ENCODE measurements at places on chromosomes 2 and 18. TPM values are rescaled to one million over a fixed set of nuclear protein-coding genes. Genes with fewer than 3 reads are reported as not detected.

The LIMS2 gene
- total RNA-seq = 28.9 TPM

DNA sequence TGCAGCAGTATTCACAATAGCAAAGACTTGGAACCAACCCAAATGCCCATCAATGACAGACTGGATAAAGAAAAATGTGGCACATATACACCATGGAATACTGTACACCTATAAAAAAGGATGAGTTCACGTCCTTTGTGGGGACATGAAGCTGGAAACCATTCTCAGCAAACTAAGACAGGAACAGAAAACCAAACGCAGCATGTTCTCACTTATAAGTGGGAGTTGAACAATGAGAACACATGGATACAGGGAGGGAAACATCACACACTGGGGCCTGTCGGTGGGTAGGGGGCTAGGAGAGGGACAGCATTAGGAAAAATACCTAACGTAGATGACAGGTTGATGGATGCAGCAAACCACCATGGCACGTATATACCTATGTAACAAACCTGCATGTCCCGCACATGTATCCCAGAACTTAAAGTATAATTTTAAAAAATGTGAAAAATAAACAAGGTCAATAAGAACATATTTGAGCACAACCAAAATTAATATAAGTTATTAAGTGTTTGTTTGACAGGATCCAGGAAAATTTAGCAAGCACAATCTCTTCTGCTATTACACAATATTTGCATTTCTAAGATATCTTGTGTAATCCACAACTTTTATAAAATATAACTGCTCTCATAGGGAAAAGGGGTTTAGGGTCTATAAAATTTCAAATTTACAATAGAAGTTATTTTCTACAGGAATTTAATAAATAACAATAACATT lies 22.9 kb downstream of the CCBE1 start:
- no peak for DNase-seq

DNA sequence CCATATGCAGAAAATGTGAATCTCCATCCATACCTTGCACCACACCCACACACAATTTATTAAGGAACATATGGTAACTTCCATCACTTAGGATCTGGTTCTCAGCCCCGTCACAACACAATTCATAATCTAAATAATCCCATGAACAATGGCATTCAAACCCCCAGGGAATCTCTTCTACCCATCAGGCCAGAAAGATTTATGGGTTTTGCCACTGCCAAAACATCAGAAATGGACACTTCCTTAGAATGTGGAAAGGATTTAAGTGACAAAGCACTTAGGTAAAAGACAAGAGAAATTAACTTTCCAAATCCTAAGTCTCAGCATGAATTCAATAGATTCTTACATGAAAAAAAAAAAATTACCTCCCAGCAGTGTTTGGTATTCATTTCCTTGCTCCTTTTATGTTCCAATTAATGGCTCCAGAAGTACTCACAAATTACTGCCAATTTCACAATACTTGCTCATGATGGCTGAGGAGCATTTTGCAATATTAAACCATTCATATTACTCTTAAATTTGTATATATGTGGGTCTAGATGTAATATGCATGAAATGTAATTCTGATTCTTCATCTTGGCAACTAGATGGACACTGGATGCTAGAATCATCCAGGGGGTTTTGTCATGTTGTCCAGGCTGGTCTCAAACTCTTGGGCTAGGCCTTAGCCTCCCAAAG lies 56.5 kb upstream of the TMEM247 start:
- DNase-seq = no peak

DNA sequence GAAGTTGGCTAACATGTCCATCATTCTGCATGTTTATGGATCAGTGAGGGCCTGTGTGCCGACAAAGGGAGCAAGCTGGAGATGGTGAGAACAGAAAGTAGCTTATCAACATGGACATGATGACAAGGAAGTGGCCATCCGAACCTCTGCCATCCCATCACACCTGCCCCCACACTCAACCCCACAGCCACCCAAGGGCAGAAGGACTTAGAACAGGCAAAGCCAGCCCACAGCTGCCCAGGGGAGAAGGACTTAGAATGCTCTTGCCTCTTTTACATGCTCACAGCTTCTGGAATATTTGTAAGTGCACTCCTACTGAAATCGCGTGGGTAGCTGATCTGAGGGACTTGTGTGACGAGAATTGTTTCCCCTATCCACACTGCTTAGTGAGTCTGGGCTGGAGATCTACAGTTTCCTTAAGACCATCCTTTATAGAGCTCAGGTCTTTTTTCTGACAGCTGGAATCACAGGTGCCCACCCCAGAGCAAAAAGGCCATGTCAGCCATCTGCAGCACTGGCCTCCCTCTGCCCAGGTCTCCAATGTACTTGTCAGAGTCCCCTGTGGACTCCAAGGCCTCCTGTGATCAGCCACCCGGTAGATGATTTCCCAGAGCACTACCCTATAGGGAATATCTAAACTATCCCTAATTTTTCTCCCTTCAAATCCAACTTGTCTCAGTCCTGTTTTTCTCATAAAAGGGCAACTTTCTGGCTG lies 154.1 kb downstream of the SMAD7 start:
- DNase-seq = no peak

GRCh38 chr2:218961651-218962570 lies 2.4 kb downstream of the CDK5R2 start:
- DNase-seq = no peak

The C1GALT1C1L gene
- total RNA-seq = 1.3 TPM

DNA sequence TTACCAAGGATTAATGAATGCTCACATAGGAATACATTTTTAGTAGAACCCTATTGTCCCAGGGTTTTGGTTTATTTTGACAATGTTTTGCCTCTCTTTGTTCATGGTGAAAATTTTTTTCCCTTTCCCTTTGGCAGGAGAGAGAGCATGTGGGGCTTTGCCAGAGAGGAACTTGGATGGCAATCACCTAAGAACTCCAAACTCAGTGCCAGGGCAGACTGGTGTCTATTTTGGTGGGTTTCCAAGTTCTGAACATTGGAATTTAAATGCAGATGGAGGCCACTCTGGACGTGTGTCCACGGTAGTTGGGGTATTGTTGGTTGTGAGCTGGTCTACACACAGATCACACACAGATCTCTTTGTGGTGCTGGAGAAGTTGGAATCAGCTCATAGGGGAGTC lies 2091.1 kb upstream of the PIK3C3 start:
- DNase-seq = no peak

- DNase-seq = peak; percentile 86
Observed at GRCh38 chr2:219727771-219728429, 100.5 kb downstream of the SLC4A3 start.

DNA sequence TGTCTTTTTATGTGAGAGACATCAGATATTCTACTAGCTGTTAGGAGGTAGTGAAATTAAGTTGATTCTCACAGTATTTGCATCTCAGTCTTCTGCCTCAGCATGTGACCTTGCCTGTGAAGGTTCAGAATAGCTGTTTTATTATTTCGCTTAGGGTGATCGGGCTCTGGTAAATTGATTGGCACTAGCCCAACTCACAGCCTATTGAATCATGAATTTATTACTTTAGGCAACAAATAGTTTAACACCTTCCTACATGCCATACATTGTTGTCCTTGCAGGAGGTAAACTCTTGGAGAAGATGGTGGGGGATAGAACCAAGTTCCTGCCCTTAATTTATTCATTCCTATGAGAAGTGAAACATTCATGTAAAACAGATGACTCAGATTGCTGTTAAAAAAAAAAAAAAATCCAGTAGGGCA lies 101.9 kb downstream of the GPD2 start:
- DNase-seq = peak; percentile 5

The CD28 gene
- total RNA-seq = not detected

- DNase-seq = no peak
Observed at GRCh38 chr2:83305758-83306378, 1153.2 kb downstream of the SUCLG1 start.

GRCh38 chr2:8535469-8535795 lies 146.4 kb upstream of the ID2 start:
- no peak for DNase-seq

The ARHGEF4 gene
- 0.86 TPM for total RNA-seq

- DNase-seq = no peak
Observed at GRCh38 chr18:58026857-58027256, 17.2 kb upstream of the NEDD4L start.

The GCKR gene
- total RNA-seq = 0.32 TPM

- DNase-seq = no peak
Observed at GRCh38 chr2:166269322-166269721, 106.4 kb downstream of the SCN9A start.

The CNTNAP5 gene
- not detected for total RNA-seq

- DNase-seq = no peak
Observed at GRCh38 chr2:8433390-8433789, 248.5 kb upstream of the ID2 start.

The IFT172 gene
- 18.0 TPM for total RNA-seq

- no peak for DNase-seq
Observed at GRCh38 chr2:160388464-160389263, 104.9 kb downstream of the RBMS1 start.

GRCh38 chr2:32990556-32990955 lies 43.8 kb downstream of the LTBP1 start:
- DNase-seq = no peak

DNA sequence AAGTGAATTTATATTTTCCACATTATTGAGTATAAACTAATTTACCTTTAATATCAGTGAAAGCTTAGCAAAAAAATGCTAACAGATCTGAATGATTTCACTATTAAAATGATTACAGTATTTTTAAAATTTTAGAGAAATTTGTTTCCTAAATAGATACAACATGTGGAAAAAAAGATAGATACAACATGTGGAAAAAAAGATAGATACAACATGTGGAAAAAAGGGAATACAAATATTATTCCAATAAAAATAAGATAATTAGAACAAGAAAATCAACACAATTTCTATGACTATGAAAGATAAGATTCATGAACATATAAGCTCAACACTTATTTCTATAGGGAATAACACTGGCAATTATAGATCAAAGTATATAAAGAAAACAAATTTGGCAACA lies 865.9 kb upstream of the VRK2 start:
- no peak for DNase-seq

GRCh38 chr2:236366397-236366796 lies 102.2 kb upstream of the ASB18 start:
- DNase-seq = no peak

The TBR1 gene
- under 0.01 TPM for total RNA-seq

- peak; percentile 5 for DNase-seq
Observed at GRCh38 chr2:40138314-40138713, 313.6 kb downstream of the SLC8A1 start.

GRCh38 chr18:32754508-32755263 lies 18.1 kb downstream of the KLHL14 start:
- no peak for DNase-seq

DNA sequence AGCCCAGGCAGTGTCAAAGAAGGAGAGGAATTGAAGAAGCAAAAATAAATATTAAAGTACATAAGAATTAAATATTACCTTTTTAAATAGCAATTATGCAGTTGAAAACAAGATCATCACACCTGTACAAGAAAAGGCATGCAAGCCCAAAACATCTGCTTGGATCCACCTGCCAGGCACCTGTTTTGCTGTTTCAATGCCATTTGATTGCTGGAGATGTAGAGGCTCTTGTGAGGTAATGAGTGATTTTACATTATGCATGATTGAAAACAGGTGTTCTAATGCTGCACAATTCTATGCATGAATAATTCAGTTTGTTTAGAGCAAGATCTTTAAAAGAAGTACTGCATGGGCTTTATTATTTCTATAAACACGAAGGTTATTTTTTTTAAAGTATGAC lies 700.6 kb upstream of the ZEB2 start:
- DNase-seq = no peak

DNA sequence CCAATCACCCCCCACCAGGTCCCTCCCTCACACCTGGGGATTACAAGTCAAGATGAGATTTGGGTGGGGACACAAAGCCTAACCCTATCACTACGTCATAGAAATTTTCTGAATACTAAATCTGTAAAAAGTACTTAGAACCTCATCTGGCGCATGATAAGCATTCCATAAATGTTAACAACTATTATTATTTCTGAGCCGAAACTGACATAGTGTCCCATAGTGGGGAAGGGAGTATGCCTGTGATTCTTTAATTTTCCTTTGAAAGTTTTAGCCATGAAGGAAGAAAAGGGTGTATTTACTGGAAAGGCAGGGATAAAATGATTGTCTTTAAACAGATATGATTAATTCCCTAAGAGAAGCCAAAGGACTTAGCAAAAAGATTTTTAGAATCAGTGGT lies 71.4 kb downstream of the FHOD3 start:
- no peak for DNase-seq

- DNase-seq = no peak
Observed at GRCh38 chr2:156505696-156506095, 69.5 kb downstream of the GPD2 start.

The ANO7 gene
- 0.64 TPM for total RNA-seq

The FHOD3 gene
- total RNA-seq = 5.2 TPM

The CABYR gene
- total RNA-seq = 6.4 TPM

DNA sequence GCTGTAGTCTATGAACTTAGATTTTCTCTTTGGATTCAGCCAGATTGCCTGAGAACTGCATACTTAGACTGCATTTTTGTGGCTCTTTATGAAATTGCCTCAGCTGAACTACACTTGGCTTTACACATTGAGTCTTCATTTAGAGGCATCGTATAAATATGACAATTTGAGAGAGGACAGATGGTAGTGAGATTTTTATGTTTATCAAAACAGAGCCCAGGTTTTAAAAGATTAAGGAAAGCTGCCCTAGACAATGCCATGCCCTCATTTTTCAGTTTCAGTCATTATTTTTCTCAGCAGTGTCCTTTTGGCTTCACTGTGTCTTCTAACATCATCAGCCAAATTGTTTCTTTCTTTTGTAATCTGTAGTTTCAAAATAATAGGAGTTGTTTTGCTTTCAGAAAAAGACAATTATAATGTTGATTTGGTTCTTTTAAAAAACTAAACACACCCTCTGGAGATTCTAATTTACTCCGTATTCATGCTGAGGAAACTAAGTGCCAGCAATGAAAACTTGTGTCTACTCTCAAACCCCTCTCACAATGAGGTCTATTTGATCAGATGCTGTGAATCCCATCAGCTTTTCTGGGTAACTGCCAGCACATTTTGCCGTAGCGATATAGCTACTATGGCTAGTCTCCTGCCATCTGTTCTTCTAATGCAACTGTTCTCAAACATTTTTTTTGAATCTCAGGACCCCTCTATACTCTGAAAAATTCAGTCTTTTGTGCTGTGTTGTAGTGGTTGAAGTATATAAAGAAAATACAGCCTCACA lies 46.2 kb downstream of the TWSG1 start:
- DNase-seq = peak; percentile 98

The GYPC gene
- 161 TPM for total RNA-seq

The CENPO gene
- 19.6 TPM for total RNA-seq

DNA sequence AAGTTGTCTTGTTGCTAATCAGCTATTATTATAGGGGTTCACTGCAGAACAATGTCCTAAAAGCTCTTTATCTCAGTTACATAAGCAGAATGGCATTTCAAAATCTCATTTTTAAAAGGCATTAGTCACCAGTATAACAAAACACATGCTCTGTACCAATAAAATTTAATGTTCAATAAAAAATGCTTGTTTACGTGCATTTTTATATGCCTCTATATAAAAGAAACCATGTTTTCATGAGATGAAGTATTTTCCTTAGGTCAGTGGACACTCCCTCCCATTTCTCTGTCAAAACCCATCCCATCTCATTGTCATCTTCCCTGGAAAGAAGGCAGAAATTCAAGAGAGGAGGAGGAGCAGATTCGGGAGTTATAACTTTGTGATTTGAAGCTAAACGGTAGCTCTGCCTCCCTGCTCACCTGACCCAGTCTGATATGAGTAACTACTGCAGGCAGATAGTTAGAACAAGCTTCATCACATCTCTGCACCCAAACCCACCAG lies 231.9 kb upstream of the SIX2 start:
- peak; percentile 65 for DNase-seq
